NCI-H187 (cell line): ENCODE measurements at places on chromosomes 1 and 21.
A peak's percentile ranks its signal among the peaks of the same experiment; 100 is the strongest.

DNA sequence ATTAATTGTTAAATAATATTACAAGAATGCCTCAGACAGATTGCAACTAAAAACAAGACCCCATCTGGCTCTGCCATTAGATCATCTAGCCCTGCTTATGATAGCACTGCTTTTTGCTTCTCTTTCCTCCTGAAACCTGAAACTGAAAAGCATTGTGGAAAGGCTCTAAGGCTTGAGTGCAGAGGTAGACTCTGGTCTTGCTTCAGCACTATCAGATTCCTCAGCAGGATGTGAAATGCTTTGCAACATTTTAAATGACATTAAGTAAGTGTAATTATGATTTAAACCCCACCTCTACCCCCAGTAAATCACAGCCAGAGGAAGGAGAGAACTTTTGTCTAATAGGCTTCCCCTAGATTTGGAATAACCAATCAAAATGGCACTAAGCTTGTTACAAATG lies 32.9 kb downstream of the PHC2 start:
- no peak for DNase-seq

DNA sequence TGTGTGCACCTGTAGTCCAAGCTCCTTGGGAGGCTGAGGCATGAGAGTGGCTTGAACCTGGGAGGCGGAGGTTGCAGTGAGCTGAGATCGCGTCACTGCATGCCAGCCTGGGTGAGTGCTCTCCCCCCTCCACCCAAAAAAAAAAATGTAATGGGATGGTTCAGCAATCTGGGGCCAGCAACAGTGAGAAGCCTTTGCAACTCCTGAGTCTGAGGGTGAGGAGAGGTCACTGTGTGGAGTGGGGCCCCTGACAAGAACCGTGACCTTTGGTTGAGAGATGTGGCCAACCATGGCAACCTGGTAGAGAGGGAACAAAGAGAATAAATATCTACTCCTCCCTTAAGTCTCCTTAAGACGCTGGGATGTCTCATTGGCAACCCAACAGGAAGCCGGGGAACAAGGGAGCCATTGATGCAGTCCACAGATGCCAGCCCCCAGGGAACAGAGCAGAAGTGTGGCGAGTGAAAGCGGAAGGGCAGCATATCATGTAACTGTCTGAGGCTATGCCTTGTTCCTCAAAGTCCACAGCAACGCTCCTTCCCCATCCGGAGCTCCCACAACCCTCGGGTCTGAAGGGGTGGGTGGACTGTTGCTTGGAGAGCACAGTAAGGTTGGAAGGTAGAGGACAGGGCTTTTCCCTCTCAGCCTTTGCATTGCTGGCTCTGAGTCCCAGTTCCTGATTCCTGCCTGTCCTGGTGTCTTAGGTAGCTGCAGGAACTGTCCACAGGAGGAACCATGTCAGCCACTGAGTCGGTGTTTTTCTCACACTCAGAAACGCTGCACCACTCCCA lies 8.3 kb downstream of the TRNP1 start:
- no peak for DNase-seq

GRCh38 chr1:29532751-29533150 lies 296.4 kb downstream of the PTPRU start:
- DNase-seq, result no peak

GRCh38 chr1:21904704-21905520 lies 32.2 kb downstream of the HSPG2 start:
- no peak for DNase-seq

- DNase-seq, result no peak
Observed at GRCh38 chr1:68459796-68460195, 10.0 kb upstream of the RPE65 start.

- DNase-seq, result peak; percentile 96
Observed at GRCh38 chr1:205920159-205920558, 23.1 kb downstream of the SLC26A9 start.

DNA sequence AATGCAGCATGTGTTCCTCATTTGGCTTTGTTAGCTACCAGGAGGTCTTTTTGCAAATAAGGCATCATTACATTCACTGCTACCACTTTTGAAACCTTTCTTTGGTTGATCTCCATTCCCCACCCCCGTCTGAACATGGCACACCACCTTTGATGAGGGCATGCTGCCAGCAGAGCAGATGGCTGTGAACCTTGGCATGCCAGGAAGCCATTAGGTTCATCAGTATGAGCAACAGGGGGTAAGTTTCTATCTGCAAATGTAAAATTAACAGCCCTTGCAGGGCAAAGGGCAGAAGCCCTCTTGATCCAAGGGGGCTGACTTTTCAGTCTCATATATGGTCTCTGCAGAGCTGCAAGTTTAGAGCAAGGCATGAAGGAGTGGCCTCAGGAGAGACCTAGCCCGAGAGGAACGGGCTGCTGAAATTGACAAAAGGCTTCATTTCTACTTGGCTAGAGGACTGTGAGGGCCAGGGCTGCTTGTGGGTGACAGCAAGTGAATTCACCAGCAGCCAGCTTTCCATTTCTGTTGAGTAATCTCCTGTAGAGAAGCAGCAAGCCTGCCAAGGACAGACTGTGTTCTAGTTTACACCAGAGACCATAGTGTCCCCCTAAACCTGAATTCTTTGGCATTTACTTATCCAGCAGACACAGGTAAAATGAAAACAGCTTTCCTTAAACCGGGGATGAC lies 127.9 kb downstream of the ZNF326 start:
- no peak for DNase-seq

GRCh38 chr1:43049481-43049880 lies 90.8 kb upstream of the SLC2A1 start:
- DNase-seq, result no peak

DNA sequence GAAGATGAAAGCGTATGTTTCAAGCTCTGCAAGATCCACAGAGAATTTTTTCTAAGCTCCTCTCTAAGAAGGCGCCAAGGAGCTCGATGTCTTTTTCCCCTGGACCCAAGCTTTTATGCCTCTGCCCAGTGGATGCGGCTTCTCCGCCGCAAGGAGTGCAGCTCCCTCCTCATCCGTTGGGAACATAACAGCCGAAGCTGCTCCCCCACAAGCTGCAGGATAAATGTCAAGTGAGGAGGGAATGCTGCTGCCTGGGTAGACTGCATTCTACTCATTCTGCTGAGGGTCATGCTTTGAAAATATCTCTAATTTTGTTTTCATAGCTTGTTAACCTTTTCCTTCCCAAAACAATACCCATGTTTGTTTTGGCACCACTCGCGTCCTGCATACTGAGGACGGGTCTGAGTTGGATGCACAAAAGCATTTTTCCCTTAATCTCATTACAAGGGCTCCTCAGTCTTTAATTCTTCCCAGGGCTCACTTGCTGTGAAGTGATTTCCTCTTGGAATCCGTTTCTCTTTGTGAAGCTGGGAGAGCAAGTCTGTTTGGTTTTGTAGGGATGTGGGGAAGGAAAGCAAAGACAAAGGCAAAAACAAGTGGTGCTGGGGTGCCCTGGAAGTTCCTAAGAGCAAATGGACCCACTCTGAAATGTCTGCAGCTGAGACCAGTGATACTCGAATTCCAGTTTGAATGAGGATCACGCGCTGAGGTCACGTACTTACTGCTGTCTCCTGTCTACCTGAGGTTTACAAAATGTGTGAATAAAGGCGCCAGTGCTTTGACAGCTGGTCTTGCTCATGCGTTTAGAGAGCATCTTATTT lies 134.0 kb upstream of the IRF2BP2 start:
- DNase-seq, result peak; percentile 38

DNA sequence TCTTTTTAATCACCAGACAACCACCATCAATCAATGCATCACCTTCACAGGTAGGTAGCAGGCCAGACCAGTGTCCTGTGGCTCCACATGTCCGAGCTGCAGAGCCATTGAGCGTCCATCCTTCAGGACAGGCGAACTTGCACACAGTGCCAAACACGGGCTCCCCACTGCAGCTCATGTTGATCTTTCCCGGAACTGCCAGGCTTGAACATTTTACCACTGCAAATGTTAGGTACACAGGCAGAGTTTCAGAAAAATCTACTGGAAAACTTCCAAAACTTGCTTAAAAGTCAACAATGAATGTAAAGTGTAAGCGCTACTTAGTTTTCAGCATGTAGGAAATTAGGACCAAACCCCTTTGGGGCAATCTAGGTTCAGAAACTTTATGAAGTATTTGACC lies 6.6 kb downstream of the SELE start:
- no peak for DNase-seq

DNA sequence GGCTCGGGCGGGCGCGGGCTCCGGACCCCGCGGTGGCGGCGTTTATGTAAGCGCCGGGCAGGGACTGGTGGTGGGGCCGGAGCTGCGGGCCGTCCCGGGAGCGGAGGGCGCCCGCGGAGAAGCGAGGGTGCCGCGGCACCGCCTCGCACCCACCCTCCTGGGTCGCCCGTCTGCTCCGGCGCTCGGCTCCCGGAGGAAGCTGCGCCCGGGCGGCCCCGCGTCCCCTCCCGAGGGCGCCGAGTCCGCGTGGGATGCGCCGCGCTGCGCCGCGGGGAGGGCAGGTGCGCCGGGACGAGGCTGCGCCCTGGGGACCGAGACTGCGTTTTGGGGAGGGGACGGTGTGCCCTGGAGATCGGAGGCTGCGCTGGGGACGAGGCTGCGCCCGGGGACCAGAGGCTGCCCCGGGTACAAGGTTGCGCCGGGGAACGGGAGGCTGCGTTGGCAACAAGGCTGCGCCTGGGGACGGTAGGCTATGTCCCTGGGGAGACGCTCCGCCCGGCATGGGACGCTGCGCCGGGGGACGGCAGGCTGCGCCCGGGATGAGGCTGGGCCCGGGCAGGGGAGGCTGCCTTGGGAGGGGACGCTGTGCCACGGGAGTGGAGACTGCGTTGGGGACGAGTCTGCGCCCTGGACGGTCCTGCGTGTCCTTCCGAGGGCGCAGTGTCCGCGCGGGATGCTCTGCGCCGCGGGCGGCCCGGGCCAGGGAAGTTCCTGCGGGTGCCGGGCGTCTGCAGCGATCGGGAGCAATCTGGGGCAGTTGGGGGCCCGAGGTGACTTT lies 627 bp downstream of the ADARB1 start:
- no peak for DNase-seq

DNA sequence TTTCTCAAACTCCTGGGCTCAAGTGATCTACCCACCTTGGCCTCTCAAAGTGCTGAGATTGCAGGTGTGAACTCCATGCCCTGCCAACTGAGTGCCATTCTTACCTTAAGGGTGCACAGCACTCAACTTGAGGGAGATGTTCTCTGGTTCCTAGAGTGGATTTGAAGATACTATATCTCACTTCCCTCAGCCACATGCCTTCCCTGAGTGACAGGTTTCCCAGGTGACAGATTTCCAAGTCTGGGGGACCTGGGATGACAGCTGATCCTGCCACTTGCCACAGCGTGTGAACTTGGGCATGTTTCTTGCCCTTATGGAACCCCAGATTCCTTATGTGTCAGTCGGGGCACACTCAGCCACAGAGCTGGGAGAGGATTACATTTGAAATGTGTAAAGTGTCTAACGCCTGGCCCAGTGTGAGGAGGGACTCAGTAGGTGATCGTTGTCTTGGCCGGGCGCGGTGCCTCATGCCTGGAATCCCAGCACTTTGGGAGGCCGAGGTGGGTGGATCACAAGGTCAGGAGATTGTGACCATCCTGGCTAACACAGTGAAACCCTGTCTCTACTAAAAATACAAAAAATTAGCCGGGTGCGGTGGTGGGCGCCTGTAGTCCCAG lies 29.6 kb upstream of the BTG2 start:
- DNase-seq, result no peak

GRCh38 chr1:204493984-204494280 lies 673 bp downstream of the PIK3C2B start:
- peak; percentile 69 for DNase-seq

DNA sequence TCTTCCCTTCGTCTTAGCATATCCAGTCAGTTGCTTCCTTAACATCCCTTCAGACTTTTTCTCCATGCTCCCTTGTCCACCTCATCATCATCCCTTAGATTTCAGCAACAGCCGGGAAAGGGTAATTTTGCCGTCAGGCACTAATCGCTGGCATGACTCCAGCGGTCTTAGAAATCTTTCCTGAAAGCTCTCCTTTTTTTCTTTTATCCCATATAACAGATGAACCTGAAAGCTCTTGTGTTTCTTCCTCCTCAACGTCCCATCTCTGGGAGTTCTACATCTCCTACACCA lies 10.4 kb upstream of the BOLA1 start:
- DNase-seq, result no peak

GRCh38 chr1:82927753-82928152 lies 1071.2 kb downstream of the TTLL7 start:
- no peak for DNase-seq

DNA sequence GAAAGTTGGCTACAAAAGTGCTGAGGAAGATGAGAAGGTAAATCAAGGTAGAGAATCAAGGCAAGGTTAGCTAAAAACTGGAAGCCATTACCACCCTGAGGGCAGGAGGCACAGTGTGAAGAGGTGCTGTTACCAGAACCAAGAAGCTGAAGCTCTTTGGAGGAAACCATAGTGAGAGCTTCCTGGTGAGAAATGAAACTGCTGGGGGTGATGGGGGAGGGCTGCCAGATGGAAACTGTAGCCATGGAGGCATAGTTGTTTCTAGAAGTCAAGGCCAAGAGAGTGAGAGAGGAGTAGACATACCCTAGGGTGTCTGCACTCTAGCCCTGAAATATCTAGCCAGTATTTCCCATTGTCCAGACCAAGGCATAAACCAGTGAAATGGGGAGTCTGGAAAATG lies 28.7 kb downstream of the IFI44 start:
- no peak for DNase-seq

DNA sequence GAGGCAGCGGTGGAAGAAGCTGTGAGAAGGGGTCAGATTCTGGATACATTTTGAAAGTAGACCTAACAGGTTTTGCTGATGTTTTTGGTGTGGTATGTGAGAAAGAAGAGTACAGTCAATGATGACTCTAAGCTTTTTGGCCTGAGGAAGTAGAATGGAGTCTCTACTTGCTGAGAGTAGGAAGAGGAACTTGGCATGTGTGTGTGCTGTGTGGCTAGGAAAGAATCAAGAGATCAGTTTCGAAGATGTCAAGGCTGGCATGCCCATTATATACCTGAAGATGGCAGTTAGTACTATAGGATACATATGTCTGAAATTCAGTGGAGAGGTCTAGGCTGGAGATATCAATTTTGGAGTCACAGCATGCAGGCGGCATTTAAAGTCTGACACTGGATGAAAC lies 64.4 kb downstream of the MAB21L3 start:
- no peak for DNase-seq

DNA sequence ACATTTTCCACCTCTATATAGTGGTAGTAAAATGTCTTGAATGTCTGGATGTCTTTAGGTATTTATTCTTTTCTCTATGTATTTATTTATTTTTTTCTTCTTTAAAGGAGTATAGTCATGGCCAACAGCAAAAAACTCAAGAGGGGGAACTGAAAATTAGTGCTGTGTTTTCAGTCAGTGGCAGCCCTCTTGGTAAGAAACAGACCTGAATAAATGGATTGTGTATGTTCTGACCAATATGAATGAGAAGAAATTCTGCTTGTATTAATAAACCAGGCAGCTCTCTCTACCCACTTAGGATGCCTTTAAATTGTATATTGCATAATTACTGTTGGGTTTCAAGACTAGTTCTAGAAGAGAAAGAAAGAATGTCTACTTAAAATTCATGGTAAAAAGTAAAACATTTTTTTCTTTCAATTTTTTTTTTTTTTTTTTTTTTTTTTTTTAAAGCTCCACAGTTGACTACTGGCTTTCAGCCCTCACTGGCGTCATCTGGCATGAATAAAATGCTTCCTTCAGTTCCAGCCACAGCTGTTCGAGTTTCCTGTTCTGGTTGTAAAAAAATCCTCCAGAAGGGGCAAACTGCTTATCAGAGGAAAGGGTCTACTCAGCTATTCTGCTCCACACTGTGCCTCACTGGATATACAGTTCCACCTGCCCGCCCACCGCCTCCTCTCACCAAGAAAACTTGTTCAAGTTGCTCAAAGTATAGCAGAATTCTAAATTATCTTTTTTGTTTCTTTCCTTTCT lies 101.6 kb downstream of the ZMYM4 start:
- no peak for DNase-seq

- no peak for DNase-seq
Observed at GRCh38 chr1:113946678-113947387, 17.7 kb downstream of the HIPK1 start.
